ENCODE measurements at places on chromosomes 5 and 9.

DNA sequence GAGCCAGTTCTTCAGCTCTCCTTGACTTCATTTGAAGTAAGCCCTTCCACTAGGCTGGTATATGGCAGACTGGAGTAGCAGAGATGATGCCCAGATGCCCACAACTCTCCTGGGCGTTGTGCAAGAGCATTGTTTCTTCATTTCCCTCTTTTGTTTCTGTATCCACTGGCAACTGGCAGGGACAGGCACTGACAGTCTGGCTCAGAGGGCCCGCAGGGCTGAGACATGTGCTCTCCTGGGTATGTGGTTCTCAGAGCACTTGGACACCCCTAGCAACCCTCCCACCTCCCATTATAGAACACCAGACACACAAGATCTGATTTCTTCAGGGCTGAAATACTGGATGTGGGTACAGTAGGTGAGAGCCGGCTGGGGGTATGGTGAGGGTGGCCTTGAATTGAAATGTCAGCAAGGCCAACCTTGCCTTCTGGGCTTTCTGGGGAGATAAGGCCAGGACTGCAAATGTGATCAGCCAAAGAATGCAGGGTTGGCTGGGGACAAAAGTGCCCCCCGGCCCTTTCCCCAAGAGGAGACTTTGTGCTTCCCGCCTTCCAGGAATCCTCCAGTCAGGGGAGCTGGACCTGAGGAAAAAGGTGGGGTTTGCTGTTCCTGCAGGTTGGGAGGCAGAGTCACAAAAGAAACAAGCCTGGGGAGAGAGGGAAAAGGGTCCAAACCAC, 28.6 kb upstream of the CTNNA1 start:
- no peak for DNase-seq

GRCh38 chr5:135309391-135310327, 89.4 kb downstream of the MACROH2A1 start:
- DNase-seq, result no peak

DNA sequence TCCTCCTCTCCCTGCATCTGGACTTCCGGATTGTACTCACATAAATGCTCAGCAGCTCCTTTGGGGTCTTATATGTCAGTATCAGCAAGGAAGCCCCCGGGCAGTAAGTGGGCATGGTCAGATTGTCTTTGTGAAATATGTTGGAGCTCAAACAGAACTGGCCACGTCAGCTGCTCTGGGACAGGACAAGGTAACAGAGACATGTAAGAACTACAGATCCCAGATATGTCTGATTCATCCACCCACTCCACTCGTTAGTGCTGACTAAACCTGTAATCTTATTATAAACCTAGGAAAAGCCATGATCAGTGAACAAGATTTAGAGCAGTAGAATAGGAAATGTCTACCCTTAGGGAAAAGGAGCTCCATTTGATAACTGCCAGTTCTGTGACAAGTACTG, 561.8 kb downstream of the CETN3 start:
- DNase-seq, result no peak

- DNase-seq, result no peak
Measured at GRCh38 chr5:59146729-59147128, 563.9 kb downstream of the RAB3C start.

GRCh38 chr5:149133795-149134777, 7.2 kb upstream of the ABLIM3 start:
- no peak for DNase-seq

DNA sequence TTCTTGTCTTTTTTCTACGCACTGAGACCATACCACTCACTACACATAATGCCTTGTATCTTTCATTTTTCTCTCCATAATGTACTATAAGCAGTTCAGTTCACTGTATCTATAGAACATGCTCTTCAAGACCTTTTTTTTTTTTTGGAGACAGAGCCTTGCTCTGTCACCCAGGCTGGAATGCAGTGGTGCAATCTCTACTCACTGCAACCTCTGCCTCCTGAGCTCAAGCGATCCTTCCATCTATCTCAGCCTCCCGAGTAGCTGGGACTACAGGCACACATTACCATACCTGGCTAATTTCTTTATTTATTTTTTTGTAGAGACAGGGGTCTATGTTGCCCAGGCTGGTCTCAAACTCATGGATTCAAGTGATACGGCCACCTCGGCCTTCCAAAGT, 208.7 kb downstream of the FANCC start:
- no peak for DNase-seq
